Pancreas (tissue), 10 donors: ENCODE measurements at places on chromosomes 3 and 15. TPM values are rescaled to one million over a fixed set of nuclear protein-coding genes. Genes with fewer than 3 reads are reported as not detected.

RETNLB gene
- not detected for total RNA-seq

MKRN2OS gene
- 2.1 TPM for total RNA-seq

SAMD7 gene
- not detected for total RNA-seq

CNBP gene
- 175 TPM for total RNA-seq

SLC51B gene
- 0.26 TPM for total RNA-seq

C3orf85 gene
- not detected for total RNA-seq

LOXL1 gene
- total RNA-seq = 5.7 TPM

GOLGA8S gene
- total RNA-seq = 1.3 TPM

ABI3BP gene
- 5.6 TPM for total RNA-seq

SUCNR1 gene
- not detected for total RNA-seq

- DNase-seq = no peak
These were observed 14.1 kb downstream of the RNF123 start for GRCh38 chr3:49703443-49703927.

- no peak for DNase-seq
These were observed 662.4 kb upstream of the BCHE start for GRCh38 chr3:166499636-166500035.

GRCh38 chr3:155382396-155383042 lies 89.0 kb upstream of the STRIT1 start:
- peak; percentile 56 for DNase-seq

- DNase-seq = no peak
These were observed 17.8 kb upstream of the ABHD2 start for GRCh38 chr15:89070197-89071124.

DNA sequence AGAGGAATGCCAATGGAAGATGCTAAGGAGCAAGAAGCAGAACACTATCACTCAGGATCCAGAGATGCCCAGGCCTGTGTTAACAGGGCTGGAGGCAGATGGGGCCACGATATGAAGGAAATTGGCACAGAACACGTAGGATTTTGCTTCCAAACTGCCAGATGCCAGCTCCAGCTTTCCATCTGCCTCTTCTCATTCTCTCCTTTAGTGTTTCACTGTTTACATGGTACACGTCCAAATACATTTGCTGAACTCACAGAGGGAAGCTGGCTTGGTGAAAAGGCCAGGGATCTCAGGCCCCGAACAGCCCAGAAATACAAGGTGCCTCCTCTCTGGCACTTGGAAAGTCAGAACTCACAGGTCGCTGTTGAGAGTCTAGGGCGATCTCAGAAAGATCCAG lies 187.0 kb downstream of the NTRK3 start:
- DNase-seq = no peak

DNA sequence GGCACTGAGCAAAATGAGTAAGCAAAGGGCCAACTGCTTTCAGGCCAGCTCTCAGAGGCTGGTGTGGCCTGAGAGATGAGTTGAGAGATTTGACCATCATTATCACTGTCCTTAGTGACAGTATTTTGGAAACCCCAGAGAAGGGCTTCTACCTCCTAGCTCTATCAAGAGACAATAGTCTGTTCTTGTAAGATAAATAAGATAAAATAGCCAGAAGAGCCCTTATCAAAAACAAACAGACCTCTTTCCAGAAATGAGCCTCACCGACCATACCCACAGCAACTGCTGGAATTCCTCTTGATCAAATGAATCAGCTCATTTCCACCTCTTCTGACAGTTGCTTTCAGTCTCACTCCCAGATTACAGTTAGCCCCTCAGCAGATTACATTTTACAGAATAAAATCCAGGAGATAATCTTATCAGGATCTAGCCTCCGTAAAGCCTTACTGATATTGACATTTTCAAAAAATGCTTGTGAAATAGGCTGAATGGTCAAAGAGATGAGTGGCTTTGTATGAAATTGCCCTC lies 4.5 kb downstream of the HDC start:
- DNase-seq = no peak

GRCh38 chr15:66241908-66242285 lies 11.7 kb downstream of the MEGF11 start:
- no peak for DNase-seq

- DNase-seq = no peak
These were observed 47.1 kb upstream of the CTDSPL start for GRCh38 chr3:37814547-37814946.

DNA sequence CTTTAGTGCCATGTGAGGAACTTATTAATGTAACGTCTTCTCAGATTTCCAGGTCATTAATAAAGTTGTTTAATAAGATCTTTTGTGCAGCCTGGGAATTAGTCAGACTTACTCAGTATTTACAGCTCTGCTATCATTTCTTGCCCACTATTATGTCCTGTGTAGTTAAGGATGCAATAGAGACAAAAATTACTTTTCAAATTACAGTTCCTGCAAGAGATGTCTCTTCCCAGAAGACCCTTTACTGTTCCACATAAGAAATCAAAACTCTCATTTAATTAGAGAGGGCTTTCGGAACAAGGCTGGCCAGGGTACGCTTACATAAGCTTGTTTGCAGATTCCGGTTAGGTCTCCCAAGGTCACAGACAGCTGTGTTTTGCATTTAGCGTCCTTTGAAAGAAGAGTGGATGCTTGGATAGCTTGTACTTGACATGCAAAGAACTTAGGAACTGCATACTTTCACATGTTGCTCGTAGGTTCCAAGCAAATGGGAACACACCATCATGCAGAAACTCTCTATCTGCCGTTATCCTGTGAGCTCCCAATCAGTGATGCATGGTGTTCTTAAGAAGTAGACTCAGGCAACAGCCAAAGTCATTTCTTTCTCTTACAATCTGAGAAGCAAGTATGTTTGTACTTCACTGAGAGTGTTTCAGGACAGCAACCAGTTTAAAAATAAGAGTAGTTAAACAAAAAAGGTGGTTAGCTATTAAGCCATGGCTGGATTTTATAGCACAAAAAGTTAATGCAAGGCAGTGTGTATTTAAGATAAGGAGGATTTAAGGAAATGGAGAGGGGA lies 37.4 kb downstream of the FILIP1L start:
- DNase-seq = no peak

DNA sequence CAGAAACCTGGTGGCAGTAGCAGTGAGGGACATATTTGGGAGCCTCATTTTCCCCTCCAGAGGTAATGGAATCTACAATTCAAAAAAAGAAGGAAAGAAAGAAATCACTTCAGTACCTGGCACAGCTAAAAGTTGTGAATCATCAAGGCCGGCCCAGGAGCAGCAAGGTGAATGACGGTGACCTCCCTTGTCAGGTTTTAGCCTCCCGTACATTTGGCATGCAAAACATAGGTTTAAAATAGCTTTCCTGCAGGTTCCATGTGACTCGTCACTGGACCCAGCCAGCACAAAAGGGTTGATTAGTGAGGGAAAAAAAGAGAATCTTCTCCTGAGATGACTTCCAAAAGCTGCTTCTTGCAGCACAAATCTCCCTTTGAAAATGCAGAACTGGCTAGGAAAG lies 394.2 kb downstream of the LSAMP start:
- no peak for DNase-seq

DNA sequence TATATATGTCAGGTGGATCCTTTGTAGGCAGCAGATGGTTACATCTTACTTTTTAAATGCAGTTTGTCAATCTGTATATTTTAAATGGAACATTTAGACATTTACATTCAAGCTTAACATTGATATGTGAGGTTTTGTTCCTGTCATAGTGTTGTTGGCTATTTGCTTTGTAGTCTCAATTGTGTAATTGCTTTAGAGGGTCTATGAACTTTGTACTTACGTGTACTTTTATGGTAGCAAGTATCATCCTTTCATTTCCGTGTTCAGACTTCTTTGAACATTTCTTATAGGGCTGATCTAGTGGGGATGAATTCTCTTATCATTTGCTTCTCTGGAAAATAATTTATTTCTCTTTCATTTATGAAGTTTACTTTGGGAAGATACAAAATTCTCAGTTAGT lies 656.0 kb downstream of the OTOL1 start:
- DNase-seq = no peak

DNA sequence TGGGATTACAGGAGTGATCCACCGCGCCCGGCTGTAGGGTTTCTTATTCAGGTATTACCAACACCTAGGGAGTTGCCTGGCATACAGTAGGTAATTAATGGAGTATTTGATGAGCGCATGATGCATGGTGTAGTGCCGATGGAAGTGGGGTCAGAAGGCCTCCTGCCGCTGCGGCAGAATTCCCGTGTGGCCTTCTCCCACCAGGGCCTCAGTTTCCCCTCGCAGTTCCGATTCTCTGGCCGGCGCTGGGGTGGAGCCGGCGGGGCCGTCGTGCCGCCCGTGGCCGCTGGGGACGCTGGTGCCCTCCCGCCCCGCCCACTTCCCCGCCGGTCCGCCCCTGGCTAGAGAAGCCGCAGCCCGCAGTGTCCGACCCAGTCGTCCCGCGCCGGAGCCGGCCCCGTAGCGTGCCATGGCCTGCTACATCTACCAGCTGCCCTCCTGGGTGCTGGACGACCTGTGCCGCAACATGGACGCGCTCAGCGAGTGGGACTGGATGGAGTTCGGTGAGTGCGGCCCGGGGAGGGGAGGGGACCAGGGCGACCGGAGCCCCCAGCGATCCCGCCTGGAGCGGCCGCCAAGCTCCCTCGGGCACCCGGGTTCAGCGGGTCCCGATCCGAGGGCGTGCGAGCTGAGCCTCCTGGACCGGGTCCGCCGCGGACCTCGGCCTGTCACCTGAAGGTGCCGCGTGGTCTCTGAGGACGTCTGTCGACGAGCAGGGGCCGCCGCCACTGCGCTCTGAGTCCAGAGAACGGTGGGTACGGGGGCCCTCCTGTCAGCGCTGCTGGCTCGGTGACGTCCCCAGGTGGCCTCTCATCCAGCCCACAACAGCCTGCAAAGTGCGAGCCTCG lies at the start of gene IRAK2:
Gene IRAK2, plus strand, starts transcription at position 374 of the 848 bp plus-strand sequence. Its CDS starts 36 bp downstream, at position 410.
- peak; percentile 70 for DNase-seq

DNA sequence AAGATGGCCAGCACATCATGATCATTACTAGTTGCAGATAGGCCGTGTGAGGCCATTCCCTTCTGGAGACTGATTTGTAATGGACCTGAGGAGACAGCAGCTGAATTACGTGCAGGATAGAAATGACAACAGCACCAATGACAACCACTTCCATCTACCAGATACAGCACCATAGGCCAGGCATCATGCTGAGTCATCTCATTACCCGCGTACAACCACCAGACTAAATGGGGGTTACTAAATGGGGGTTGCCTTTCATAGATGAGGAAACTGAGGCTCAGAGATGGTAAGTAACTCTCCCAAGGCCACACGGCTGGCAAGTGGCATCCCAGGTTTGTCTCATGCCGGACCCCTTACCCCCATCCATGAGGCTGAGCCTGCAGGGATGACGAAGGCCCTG lies 32.8 kb upstream of the FAM107A start:
- DNase-seq = no peak

DNA sequence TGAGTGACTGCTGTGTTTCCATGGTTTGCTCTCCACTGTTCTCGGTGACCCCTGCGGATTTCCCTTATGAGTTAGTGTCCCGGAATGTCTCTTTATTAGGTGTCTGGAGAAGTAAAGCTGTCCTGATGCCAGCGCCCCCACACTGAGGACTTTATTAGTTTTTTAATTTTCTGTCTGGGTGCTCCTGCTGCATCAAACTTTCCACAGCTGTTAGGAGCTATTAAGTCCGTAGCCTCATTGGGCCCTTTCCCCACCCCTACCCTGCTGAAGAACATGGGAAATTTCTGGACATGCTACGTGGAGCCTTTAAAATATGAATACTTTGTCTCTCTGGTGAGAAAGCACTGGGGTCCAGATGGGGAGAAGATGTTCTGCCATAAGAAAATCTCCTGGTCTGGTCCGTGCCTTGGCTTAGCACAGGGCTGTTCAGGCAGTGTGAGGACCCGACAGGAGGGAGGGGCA lies 161.7 kb upstream of the HES1 start:
- DNase-seq = no peak

- no peak for DNase-seq
These were observed 4.9 kb downstream of the FLNB start for GRCh38 chr3:58013099-58013498.

- DNase-seq = no peak
These were observed 312.3 kb downstream of the SV2B start for GRCh38 chr15:91412138-91412928.

- no peak for DNase-seq
These were observed 129.6 kb downstream of the CHSY1 start for GRCh38 chr15:101122266-101122665.

DNA sequence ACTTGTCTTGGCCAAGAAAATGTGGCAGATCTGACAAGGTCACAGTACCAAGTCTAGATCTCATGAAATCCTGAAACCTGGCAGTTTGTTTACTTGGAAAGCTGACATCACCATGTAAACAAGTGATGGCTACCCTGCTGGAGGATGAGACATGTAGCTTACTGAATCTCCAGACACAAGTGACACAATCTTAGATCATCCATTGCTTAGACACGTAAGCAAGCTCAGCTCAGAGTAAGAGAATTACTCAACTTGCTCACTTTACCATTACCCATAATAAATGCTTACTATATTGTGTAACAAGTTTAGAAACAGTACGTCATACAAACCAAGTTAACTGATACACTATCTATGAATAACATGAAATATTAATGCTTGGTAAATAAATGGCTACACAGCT lies 263.8 kb downstream of the TBC1D5 start:
- DNase-seq = no peak

- DNase-seq = no peak
These were observed at the start of gene DLEC1 for GRCh38 chr3:38039101-38039898. Gene DLEC1 (plus strand): TSS chr3:38039208. CDS start chr3:38039226, 18 bp downstream.

DNA sequence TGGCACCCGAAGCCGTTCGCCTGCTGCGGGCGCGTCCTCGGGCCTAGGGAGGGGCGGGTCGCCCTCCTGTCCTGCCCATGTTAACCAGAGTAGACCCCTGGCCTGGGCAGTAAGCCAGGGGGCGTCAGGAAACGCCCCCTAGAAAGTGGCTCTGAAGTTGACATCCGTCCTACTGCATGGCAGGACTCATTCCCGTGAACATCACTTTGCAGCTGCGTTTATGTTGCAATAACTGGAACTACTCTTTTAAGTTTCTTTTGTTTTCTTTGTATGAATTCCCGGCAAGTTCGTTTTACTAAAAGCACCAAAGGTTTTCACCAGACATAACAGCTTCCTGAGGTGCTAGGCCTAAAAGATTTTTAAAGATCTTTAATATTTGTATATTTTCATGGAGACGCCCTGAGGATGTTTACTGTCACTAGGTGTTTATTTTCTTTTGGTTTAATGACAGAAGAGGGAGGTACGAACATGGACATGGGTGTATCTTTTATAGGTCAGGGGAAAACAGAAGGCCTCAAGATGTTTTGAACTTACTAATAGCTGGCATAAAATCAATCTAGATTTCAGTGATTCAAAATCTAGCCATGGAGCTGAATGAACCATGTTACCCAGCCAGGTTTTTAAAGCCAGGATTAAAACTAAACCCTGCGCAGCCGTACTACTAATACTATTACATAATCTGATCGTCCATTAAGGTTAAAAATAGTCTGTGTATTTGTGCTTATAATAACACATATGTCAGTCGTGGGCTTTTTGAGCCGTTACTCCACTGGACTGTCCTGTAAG lies 1.0 kb downstream of the C15orf61 start:
- DNase-seq = no peak

- no peak for DNase-seq
These were observed 506.4 kb downstream of the FGF12 start for GRCh38 chr3:192220915-192221314.

DNA sequence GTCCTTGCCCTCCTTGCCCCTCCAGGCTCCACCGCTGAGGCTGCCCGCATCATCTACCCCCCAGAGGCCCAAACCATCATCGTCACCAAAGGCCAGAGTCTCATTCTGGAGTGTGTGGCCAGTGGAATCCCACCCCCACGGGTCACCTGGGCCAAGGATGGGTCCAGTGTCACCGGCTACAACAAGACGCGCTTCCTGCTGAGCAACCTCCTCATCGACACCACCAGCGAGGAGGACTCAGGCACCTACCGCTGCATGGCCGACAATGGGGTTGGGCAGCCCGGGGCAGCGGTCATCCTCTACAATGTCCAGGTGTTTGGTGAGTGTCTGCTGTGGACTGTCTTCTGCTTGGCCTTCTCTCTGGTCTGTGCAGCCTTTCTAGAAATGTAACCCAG lies 61.0 kb downstream of the BOC start:
- DNase-seq = no peak
